ENCODE measurements at places on chromosomes 4 and X. TPM values are rescaled to one million over a fixed set of nuclear protein-coding genes. Genes with fewer than 3 reads are reported as not detected.

GRK4 gene
- 2.5 TPM for total RNA-seq

PCYT1B gene
- 0.57 TPM for total RNA-seq

EDA gene
- total RNA-seq, result 0.30 TPM

SPANXA1 gene
- total RNA-seq, result not detected

GUCY1B1 gene
- total RNA-seq, result 3.2 TPM

ARL9 gene
- total RNA-seq, result 0.22 TPM

GPC4 gene
- 17.7 TPM for total RNA-seq

FAT1 gene
- total RNA-seq, result 67.0 TPM

PHKA1 gene
- 0.12 TPM for total RNA-seq

SNX12 gene
- 93.5 TPM for total RNA-seq

S100P gene
- total RNA-seq, result not detected

Data from M059J (cell line).